Mucosa of gallbladder (tissue), 1 donor: ENCODE measurements at places on chromosomes 2 and 18.

DNA sequence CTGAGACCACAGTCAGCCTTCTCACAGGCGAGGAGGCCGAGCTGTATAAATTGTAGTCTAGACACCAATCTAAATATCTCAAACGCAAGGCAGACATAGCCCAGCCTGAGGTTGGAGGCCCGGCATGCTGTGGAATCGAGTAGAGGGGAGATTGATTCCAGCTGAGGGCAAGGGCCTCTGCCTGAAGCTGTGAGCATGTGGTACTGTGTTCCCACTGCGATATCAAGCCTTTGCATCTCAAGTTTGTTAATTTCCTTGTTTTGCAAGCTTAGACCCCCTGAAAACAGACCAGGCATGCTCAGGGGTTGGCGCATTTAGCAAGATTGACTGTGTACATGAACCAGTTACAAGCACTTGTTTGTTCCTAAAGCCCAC is 65.1 kb upstream of the FOSL2 start:
- no peak for DNase-seq

- peak; percentile 37 for DNase-seq
Observed at GRCh38 chr2:113124181-113124961, 3.0 kb upstream of the IL1RN start.

- DNase-seq, result no peak
Observed at GRCh38 chr2:237859082-237859433, 365 bp upstream of the RAMP1 start.

GRCh38 chr2:31221544-31221943 is 4.2 kb upstream of the CAPN14 start:
- no peak for DNase-seq

- DNase-seq, result peak; percentile 28
Observed at GRCh38 chr2:45585267-45585861, 25.7 kb downstream of the SRBD1 start.

GRCh38 chr18:22347606-22348511 is 69.9 kb downstream of the CTAGE1 start:
- DNase-seq, result no peak

GRCh38 chr2:129731907-129732629 is 247.4 kb upstream of the RAB6C start:
- no peak for DNase-seq

DNA sequence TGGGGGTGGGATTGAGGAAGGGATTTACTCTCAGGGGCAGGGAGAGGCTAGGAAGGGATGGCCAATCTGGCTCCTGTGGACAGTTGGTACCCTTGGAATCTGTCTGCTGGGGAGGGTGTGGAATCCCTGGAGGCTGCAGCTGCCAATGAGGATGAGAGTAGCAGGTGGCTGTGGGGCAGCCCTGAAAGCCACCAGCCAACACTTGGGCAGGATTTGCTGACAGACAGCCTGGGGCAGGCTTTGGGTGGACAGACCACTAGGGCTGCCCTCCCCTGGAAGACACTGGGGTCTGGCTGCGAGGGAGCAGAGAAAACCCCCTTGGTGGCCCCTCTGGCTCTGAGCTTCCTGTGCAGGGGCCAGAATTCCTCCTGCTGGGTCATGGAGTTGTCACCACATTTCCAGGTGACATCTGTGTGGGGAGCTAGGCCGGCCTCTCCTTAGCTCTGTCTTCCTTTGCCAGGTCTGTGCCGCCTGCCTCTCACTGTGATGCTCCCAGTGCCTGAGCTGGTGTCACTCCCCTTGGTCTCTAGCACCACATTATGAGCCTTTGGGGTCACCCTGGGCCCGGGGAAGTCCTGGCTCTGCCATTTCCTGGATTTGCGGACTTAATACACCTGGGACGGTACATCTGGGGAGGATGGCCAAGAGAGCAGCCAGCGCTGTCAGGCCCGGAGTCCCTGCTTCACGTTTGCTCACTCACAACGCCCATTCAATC is 13.4 kb upstream of the ARHGEF4 start:
- no peak for DNase-seq

DNA sequence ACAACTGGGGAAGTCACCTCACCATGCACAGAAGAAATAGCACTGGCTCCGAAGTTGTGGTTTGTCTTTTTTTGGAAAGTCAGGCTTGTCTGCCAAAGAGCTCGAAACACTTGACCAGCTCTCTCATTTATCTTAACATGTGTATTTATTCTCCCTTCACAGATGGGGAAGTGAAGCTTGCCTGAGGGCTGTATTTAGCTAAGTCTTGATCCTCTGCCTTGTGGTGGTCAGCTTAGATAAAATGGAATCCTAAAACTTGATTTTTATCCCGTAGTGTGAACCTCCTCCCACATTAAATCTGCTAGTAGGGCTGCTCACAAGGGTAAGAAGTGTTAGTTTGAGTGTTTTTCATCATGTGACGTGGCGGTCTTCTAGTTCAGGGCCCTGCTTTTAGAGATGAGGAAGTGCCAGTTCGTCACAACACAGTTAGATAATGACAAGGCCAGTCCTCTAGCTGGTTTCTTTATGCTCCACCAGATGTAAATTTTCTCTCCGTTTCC is 89.7 kb downstream of the TMEM247 start:
- no peak for DNase-seq

DNA sequence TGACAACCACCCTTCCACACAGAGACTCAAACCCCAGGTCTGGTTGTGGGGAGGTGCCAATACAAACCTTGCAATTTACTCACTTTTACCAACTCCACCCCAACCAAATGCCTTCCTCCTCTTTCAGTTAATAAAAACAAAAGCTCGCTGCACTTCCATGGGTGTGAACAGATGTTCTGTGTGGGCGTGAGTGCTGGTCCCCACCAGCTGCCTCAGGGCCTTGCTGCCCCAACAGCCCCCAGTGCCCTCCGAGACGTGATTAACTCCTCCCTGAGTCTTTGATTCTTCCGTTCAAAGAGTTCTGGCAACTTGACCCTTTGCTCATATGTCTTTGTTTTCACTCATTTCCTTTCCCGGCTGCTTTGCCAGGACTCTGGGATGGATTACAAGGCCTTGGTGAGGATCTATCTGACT is 258.9 kb upstream of the CXCR4 start:
- no peak for DNase-seq

GRCh38 chr2:189175869-189176433 is 3.6 kb downstream of the COL5A2 start:
- DNase-seq, result no peak

GRCh38 chr2:191385416-191386160 is 140.4 kb downstream of the MYO1B start:
- no peak for DNase-seq

DNA sequence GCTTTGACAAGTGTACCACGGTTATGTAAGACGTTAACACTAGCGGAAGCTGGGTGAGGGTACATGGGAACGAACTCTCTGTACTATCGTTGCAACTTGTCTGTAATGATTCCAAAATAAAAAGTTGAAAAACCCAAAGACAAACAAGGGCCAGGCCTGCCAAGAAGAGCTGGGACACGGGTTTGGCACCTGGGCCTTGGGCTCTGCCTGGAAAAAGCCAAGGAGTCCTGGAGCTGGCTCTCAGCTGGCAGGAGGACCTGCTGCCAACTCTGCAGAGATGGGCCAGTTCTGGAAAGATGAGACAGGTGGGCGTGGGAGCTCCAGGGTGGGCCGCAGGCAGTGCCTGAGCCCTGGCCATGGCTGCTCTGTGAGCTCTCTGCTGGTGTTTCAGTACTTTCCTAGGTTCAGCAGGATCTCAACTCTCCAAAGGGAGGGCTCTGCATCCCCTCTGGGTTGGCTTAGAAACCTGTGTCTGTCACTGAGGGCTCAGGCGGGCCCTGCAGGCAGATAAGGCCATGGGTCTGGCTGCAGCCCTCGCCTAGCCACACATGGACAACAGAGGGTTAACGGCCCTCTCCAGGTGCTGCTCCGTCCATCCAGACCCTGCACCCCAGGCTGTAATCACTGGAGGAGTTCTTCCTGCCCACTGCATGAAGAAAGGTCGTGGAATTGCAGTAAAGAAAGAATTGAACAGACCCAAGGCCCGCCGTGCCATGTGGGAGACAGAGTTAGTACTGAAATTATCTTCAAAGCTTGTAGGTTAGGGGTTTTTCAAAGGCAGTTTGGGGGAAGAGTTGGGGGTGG is 89.9 kb downstream of the RHOB start:
- no peak for DNase-seq

DNA sequence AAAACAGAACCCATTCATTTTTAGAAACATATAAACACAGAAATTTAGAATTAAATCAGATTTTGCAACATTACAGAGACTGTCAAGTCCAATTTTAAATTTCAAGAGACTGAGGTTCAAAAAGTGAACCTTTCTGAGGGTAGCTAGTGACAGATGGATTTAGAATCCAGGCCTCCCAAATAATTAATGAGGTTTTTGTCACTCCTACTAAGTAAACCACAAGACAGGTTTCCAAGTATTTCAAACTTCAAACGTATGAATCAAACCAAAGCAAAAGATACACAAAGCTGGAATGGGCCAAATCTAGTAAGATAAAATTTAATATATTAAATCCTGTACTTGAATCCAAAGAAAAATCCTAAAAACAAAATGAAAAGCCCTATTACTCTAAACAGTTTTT is 25.3 kb downstream of the PPP4R3B start:
- no peak for DNase-seq

DNA sequence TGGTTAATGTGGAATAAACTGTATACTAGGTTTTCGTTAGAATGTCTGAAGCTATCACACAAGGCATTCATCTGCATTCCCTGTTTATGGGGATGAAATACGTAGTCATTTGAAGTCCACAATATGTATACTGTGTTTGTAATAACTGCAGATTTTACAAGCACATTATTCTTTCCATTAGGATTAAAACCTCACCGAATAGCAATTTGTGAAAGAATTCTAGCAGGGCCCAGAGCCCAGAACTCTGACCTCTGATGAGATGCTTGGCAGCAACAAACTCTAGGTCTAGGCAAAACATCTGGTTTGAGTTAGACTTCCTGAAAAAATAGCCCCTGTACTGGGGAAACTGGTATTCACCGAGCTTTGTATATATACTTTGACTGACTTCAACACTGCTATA is 158.2 kb downstream of the SRBD1 start:
- DNase-seq, result peak; percentile 21

DNA sequence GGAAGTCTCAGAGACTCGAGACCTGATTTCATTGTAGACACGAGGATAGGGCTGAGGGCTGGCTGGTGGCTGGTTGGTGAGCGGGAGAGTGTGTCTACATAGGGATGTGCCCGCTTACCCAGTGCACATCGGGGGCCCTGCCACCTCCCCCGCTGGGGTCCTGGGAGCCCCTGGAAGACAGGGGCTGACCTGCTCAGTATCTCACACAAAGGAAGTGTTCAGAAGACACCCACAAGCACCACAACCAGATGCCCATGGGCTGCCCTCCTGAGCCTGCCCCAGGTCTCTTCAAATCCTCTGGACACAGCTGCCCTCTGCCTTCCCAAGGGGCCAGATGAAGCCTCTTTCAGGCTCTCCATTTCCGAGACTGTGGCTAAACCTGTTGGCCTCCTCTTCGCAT is 43.1 kb downstream of the MYCN start:
- DNase-seq, result no peak

DNA sequence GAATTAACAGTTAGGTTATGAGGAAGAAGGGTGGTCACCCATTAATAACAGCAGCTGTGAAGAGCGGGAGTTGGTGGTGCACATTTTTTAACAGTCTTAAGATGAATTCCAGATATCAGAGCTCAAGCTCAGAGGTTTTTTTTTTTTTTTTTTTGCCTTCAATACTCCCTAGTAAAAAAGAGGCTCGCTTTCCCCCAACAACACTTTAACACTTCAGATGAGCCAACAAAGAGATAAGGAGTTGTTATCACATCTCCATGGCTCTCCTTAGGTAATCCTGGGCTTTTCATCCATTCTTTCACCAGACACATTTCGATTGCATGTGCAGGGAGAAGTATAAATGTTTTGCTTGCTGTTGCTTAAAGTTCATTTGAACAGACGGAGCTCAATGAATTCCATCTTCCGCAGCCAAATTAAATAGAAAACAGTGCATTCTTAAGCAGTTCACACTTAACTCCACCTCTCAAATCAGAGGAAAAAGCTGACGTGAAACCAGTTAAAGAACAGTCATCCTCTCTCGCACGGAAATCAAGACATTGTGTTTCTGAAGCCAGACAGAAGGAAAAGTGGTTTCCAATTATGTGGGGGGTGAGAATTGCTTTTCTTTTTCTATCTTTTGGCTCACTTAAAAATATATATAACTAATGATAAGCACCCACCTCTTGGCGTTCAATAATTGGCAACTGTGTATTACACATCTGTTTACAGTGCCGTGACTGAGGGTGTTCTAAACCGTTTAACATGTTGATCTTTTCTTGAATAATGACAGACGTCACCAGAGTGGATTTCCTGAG is 118.2 kb downstream of the ZNF521 start:
- DNase-seq, result no peak

GRCh38 chr2:165837122-165837521 is 43.1 kb upstream of the GALNT3 start:
- DNase-seq, result no peak

DNA sequence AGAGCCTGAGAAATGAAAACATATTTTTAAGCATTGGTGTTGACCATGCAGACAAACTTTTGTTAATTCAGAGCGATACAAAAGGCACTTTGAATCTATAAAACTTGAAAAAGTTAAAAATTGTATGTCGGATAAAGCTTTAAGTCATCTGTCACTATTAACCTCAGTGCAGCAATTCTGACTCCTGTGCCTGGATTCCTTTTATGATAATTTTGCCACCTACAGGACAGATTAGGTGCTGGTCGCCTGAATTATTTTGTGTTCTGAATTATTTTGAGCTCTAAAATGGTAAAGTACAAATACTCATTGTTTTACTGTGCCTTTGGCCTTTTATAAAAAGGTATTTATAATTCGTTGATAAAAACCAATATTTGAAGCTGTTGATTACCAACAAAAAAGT is 19.4 kb upstream of the RNF138 start:
- no peak for DNase-seq

- DNase-seq, result no peak
Observed at GRCh38 chr2:172344159-172344558, 83.2 kb upstream of the ITGA6 start.

DNA sequence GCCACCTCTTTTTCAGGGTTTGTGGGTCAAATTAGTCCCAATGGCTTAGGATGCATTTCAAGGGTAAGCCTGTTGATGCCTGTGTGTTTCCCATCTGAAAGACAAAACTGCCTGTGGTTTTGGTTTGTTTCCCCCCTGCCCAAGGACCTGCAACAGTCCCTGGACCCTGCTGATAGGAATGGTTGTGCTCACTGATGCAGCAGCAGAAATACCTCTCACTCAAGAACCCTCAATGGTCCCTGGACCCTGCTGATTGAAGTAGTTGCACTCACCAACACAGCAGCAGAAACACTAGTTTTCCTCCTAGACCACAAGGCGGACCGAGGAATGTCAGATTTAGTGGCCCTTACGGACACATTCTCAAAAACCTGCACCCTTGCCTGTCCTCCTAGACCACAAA is 386.9 kb downstream of the NUP35 start:
- no peak for DNase-seq

- DNase-seq, result no peak
Observed at GRCh38 chr2:39015424-39015823, 105.4 kb downstream of the SOS1 start.

DNA sequence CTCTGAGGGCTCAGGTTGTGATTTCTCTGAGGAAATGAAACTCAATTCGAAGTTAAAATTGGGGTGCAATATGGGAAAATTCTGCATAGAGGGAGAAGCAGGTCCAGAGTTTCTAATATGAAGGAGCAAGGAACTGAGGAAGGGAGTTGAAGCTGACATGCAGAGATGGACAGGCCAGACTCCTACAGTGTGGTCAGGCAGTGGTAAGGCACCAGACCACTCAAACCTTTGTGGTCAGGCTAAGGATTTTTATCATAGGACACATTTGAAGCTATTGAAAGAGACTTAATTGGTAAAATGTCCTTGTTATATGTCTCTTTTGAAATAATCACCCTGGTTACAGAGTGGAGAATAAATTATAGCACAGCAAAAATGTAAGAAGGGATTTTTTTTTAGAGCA is 1074.8 kb upstream of the CDH2 start:
- no peak for DNase-seq

GRCh38 chr2:40372283-40372985 is 79.5 kb downstream of the SLC8A1 start:
- DNase-seq, result no peak
